ENCODE measurements at places on chromosomes 5 and 9.

DNA sequence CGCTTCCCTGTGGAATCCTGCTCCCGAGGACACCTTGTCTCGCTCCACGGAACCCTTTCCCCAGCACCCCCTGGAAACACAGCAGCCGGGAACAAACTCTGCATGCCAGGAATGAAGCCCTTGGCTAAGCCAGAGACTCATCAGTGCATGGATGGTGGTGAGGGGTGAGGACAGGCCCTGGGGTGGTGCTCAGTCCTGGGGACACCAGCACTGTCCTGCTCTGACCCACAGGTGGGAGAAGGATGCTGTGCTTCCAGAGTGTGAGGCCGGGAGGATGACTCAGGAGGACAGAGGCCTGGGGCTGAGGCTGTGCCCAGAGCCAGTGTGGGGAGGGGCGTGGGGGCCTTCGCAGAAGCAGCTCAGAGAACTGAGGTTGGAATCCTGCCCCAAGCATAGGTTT, 11.2 kb upstream of the EGR1 start:
- DNase-seq = no peak

- DNase-seq = no peak
Measured at GRCh38 chr9:69496846-69497450, 171.9 kb downstream of the ENTREP1 start.

GRCh38 chr5:63121471-63121870, 542.9 kb downstream of the LRRC70 start:
- no peak for DNase-seq

DNA sequence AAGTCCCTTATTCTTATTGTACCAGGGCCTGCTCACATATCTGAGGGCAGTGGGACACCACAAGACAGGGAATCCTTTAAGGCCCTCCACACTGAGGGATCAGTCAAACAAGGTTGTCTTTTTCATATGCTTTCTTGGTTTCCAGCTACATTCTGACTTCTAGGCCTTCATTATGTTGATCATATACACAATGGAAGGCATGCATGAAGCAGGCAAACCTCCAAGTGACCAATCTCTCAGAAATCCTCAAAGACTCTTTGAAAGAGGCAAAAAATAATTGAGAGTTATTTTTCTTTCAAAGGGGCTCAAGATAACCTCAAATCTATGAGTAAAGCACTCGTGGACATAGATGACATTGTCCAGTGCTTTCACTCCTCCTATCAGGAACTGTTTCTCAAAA, 1195.9 kb upstream of the ACO1 start:
- DNase-seq = no peak

- DNase-seq = no peak
Measured at GRCh38 chr9:127697575-127697974, 9.2 kb upstream of the CFAP157 start.

- DNase-seq = no peak
Measured at GRCh38 chr5:114411380-114411931, 49.6 kb downstream of the KCNN2 start.

GRCh38 chr9:2406252-2406651, 215.3 kb upstream of the VLDLR start:
- no peak for DNase-seq

DNA sequence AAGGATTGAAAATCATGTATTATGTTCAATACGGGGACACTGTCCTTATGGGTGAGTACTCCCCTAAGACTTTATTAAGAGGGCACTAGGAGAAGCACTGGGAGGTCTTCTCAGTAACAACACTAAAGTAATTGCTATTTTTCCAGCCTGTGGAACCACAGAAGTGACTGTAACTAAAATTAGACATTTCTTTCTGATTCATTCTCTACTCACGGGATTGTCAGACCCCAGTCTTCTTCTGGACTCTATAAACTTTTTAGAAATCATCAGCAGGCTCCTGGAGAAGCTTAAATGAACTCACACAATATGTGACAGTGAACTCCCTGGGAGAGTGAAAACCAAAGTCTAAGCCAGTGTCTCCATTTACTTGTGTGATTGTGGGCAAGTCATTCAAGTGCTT, 14.5 kb downstream of the TLR4 start:
- no peak for DNase-seq

- DNase-seq = no peak
Measured at GRCh38 chr5:173633304-173633703, 16.9 kb upstream of the BOD1 start.

DNA sequence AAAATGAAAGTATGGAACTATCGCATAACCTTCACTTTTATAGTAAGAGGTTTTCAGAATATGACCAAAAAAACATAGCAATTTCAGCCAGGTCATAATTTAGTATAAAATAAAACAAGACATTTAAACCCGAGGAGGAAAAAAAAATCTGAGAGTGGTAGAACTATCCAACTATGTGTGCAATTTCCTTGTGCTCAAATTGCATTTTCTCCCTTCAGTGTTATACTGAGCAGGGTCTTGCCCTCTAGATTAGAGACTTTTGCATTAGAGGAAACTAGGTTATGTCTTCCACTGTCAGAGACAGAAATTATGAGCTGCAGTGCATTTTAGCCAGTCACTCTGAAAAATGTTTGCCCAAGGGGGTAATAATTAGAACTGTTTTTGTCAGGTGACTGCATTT, 330.6 kb downstream of the NR2F1-AS1 start:
- no peak for DNase-seq

DNA sequence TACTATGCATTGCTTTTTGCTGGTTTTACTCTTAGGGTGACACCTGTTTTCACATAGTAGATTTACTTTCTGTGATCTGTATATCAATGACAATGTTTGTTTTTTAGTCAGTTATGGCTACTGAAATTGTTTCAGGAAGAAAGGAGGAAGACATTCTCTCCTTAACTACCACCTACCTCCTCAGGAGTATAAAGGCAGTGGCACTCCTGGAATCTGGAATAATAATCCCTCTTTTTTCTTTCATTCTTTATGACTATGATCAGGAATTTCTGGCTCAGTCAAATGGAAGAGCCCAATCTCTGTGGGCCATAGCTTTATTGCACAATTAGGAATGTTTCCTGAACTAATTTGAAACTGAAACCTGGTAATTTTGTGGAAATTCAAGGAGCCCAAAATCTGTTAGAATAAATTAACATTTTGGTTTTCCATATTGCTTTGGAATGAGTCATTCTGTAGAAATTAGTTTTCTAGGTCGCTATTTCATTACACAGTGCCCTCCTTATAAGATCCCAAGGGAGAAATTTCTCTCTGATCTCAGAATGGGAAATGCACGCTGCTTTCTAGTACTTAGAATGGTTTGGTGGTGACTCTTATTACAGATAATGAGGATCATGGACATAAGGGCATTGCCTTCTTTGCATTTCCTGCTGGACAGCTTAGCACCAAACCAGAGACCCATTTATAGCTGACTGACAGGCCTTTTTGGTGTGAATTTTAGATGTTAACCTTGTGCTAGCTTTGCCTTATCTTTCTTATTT, 95.3 kb upstream of the VLDLR start:
- no peak for DNase-seq

- DNase-seq = no peak
Measured at GRCh38 chr5:24353611-24354010, 291.2 kb downstream of the CDH10 start.

DNA sequence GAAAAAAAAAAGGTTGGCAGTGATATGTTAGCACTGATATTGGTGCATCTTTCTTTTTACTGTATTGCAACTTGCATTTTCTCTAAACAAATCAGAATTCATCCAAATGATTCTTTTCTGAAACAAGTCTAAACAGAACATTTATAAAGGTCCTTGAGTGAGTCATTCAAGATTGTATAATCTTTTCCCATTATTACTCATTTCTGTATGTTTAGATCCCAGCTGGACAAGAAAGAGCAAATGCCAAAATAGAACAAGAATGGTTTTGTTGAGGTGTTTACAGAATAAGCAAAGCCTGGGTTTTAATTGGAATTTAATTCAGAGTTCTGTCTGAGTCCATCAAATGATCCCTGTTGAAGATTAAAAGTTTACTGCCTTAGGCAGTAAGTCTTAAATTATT, 112.3 kb downstream of the VCAN start:
- no peak for DNase-seq

DNA sequence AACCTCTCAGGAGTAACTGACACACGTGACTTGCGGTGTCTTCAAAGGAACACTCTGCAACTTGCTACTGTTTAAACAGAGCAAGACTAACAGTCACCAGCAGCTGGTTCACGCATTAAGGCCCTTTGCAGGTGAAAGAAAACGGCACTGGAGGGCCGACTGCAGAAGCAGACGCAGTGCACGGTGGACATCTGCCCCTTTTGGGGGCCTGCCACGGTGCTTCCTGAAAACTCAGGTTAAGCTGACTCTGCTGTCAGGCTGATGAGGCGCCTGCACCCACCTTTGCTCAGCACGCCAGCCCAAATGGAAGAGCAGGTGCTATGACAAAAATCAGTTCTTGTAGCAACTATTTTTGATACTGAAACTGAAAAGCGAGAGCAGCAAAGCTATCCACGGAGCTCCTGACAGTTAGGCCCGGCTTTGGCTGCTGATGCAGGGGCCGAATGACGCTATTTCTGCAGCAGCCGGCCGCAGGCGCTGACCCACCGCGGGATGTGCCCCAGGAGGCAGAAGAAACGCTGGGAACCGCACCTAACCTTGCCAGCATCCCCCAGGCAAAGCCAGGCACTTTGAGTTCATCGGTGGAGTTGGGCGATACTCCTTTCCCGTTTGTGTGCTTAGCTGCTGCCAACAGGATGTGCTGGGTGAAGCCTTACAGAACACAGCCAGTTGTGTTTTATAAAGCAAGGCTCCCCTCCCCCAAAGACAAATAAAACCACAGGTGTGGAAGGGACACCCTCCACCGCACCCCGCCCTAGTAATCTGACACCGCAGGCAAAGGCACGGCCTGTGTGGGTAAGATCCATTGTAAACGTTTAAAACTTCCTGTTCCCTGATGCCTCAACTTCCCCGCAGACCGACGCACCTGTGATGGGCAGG, 21.1 kb upstream of the TERT start:
- DNase-seq = peak; percentile 32

GRCh38 chr9:134497283-134497860, 144.2 kb upstream of the COL5A1 start:
- DNase-seq = no peak

- DNase-seq = no peak
Measured at GRCh38 chr9:75889977-75890471, 449 bp upstream of the PCSK5 start.

- DNase-seq = no peak
Measured at GRCh38 chr9:133050142-133050541, 11.6 kb upstream of the CEL start.

- no peak for DNase-seq
Measured at GRCh38 chr9:133461975-133462374, 2.2 kb downstream of the CACFD1 start.

DNA sequence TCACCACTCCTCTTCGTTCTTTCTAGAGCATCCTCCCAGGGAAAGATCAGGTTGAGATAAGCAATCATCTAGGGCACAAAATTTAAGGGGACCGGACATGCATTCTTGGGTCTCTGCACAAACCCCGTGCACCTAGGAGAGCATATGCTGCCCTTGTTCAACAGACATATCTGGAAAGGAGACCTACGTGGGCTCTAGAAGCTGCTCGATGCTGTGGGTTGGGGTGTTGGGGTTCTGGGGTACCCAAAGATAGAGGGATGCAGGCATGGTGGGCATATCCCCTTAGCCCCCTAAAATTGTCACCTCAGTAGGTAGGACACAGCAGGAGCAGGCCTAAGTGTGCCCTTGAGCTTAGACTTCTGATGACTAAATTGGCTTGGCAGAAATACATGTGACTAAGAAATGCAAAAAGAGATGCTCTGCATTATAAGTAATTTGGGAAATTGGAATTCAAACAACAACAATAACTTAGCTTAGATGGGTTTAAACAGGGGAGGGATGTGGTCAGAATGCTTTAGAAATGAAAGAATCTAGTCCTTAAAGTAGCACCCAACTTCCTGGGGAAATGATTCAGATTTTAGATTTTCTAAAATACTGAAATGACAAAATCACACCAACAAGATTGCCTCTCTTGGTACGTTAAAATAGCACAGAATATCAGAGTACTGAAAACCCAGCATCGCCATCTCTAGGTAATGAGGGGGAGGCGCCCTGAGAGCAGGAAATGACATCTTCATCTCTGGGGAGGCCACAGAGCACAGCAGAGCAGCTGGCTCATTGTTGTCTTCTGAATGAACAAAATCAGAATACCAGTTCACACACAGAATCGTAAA, 172.3 kb downstream of the GNA14 start:
- DNase-seq = no peak

DNA sequence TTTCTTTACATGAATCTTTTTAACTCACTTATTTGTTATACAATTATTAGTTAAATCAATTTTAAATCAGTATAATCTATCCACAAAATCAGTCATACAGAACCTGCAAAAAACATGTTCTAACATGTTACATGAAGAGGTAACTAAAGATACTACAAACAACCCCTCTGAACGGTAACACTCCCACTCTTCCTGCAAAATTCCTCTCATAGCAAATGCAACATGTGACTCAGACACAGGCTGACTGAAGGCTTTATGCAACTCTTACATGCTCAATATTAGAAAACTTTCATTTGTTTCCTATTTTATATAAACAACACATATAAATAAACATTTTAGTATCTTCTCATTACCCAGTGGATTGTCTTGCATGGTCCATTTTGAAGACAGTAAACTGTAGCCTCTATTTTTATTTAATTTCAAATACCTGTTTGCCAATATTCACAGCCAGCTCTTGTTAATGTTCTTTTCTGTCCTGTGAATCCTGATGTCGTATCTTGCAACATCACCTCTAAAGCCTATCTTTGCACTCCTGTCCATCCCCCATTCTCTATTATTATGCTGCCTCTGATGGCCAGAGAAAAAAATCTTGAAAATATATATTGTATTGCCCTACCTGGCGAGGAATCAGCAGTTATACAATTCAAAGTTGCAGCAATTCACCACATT, 100.5 kb upstream of the CCDC152 start:
- DNase-seq = no peak

DNA sequence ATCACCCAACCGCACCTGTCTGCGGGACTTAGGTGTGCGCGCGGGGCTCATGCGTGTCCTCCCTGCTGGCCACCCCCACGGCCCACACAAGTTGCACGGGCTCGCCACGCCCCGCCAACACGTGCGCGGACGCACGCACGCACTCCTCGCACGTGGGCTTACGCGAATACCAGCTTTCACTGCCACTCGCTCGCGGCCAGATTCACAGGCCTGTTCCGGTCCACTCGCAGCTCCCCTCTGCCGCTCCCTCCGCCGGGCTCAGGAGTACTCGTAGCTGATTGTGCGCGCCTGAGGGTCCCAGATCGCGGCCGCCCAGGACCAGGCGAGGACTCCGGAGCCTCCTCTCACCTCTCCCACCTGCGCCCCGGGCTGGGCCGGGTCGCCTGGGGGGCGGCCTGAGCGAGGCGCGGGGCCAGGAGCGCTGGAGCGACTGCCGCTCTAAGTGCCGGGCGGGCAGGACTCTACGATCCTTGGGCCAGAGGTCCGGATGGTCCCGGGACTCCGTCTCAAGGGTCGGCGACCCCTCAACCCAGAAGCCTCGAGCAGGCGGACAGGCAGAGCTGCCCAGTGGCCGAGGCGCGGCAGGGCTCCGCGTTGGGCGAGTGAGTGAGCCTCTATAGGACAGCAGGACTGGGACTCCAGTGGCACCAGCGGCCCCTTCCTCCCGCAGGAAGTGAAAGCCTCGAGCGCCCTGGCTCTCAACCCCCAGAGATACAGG, 3.4 kb downstream of the PCDHGC5 start:
- DNase-seq = no peak

GRCh38 chr5:10699281-10699874, 61.7 kb downstream of the DAP start:
- DNase-seq = no peak
